ENCODE measurements at places on chromosomes 7 and 10.

- H3K36me3 ChIP-seq, result no peaks in the 10 kb centered on the region
- no peak for DNase-seq
- no peaks in the 10 kb centered on the region for H3K27me3 ChIP-seq
- H3K4me1 ChIP-seq, result peaks cover 98% of the 10 kb centered on the region
These were observed 143.0 kb downstream of the RAPGEF5 start for GRCh38 chr7:22214000-22214399.

DNA sequence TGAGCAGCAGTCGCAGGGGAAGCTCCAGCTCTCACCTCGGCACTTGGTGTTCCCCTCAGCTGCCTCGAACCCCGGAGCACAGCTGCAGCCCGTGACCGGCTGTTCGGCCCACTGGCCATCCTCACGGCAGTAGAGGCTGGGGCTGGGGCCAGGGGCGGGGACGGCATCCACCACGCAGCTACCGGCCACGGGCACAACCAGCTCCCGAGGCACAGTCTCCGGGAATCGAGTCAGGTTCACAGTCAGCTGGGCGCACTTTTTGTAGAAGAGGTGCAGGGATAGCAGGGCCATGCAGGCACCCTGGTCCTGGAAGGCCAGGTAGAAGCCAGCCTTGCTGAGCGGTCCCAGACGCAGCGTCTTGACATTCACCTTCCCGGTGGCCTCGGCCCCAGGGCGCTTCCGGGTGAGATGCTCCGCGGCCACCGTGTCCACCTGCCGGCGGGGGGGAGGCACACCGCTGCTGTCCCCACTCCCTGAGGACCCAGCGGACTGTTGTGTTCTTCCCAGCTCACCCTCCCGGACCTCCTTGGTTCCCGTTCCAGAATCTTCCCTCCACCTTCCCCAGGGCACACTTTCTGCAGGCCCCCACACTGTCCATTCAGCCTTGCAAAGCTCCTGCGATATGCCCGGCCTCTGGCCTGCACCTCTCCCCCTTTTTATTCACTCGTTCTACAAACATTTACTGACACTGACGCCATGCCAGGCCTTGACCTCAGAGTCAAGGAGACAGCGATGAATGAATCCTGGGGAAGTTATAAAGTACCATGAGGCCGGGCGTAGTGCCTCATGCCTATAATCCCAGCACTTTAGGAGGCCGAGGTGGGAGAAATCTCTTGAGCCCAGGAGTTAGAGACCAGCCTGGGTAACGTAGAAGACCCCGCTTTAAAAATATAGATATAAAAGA lies 4.8 kb downstream of the EPHB4 start:
- H3K4me3 ChIP-seq, result no peak overlapping the region
- H3K36me3 ChIP-seq, result no peaks in the 10 kb centered on the region
- H3K4me1 ChIP-seq, result peaks cover 12% of the 10 kb centered on the region
- H3K27me3 ChIP-seq, result peaks cover 13% of the 10 kb centered on the region

DNA sequence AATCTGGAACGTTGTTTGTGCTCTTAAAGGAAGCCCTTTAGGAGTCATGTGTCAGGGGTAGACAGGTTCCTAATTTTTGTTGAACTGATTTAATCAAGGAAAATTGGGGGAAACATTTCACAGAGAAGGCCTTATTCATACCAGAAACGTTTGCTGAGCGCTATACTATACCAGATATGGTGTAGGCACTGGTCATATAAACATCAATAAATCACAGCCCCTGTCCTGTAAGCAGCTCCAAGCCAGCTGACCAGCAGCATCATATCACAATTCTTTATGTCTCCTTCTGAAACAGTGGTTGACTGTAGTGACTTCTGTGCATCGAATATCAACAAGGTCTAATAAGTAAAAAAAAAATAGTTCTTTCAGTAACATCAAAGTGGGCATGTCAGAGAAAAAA lies 1.1 kb downstream of the TMEM178B start:
- H3K4me3 ChIP-seq, result no peak overlapping the region
- no peak overlapping the region for H3K27ac ChIP-seq
- peaks cover 5% of the 10 kb centered on the region for H3K27me3 ChIP-seq
- no peaks in the 10 kb centered on the region for H3K36me3 ChIP-seq
- H3K4me1 ChIP-seq, result peaks cover 36% of the 10 kb centered on the region

DNA sequence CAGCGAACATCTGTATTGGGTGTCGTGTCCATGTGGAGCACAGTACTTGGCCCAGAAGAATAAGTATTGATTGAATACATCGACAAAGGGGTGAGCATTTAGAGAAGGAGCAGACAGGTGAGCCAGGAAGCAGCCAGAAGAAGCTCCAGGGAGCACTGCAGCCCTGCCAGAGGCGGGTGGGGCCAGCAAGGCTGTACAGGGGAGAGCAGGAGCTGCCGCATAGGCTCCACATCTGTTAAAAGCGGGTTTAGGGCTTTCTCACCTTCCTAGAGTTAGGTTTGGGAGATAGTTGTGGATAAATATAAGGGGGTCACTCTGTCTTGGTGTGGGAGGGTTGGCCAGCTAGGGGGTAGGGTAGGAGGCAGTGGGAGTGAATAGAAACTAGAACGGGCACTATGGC lies 1.3 kb upstream of the CPA1 start:
- no peak for DNase-seq
- no peak overlapping the region for H3K4me3 ChIP-seq
- no peak overlapping the region for H3K27ac ChIP-seq
- no peaks in the 10 kb centered on the region for H3K36me3 ChIP-seq
- H3K4me1 ChIP-seq, result peaks cover 15% of the 10 kb centered on the region

- no peaks in the 10 kb centered on the region for H3K27me3 ChIP-seq
- H3K36me3 ChIP-seq, result no peaks in the 10 kb centered on the region
- H3K27ac ChIP-seq, result no peak overlapping the region
- H3K4me1 ChIP-seq, result no peaks in the 10 kb centered on the region
- no peak overlapping the region for H3K4me3 ChIP-seq
These were observed 41.9 kb upstream of the SMARCD3 start for GRCh38 chr7:151290355-151290760.

GRCh38 chr10:3251172-3251571 lies 78.6 kb upstream of the PITRM1 start:
- H3K27ac ChIP-seq, result no peak overlapping the region
- no peak overlapping the region for H3K4me3 ChIP-seq
- DNase-seq, result no peak
- no peaks in the 10 kb centered on the region for H3K36me3 ChIP-seq
- peaks cover 17% of the 10 kb centered on the region for H3K4me1 ChIP-seq

- no peak overlapping the region for H3K4me3 ChIP-seq
- H3K4me1 ChIP-seq, result peaks cover 93% of the 10 kb centered on the region
- peaks cover 80% of the 10 kb centered on the region for H3K36me3 ChIP-seq
- H3K27ac ChIP-seq, result peak overlapping the region; percentile 54
These were observed 10.8 kb downstream of the COL1A2 start for GRCh38 chr7:94405506-94405905.

DNA sequence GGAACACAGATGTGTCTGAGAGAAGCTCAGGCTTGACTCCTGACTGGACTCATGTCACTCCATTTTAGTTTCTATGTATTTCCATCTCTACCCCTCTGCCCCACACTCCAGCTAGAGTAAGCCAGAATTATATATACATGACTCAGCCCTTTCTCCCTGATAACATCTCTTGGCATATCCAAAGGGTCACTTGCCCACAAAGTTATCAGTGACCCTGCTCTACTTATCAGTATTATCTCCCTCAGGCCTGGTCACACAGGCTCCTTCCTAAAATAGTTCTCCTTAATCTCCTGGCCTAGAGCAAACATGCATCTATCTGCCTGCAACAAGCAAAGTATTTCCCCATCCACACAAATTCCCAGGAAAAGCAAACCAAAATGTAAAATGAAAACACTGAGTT lies 598.3 kb downstream of the SUGCT start:
- no peaks in the 10 kb centered on the region for H3K36me3 ChIP-seq
- no peak overlapping the region for H3K27ac ChIP-seq
- no peak for DNase-seq
- no peaks in the 10 kb centered on the region for H3K27me3 ChIP-seq

DNA sequence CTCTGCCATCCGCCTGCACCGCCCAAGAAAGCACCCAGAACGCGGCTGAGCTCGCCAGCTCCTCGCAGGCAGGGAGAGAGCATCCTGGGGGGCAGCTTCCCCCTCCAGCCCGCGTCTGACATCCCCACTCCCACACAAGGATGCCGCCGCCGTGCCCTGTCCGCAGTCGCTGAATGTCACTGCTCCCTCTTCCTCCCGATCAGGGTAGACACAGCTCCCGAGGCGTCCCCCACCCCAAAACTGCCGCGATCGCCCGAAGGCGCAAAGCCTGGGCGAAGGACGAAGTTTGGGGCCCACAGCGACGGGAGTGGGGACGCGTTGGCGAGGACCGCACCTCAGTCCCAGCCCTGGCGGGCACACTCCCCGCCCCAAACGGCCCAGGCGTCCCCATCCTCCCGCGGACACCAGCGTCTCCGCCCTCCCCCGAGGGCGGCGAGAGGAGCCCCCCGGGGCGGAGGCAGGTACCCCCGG lies 1.5 kb upstream of the KAT6B start:
- H3K4me3 ChIP-seq, result peak overlapping the region; percentile 98
- peaks cover 42% of the 10 kb centered on the region for H3K4me1 ChIP-seq
- H3K27me3 ChIP-seq, result no peaks in the 10 kb centered on the region
- DNase-seq, result no peak
- H3K27ac ChIP-seq, result peak overlapping the region; percentile 90
- H3K36me3 ChIP-seq, result peaks cover 3% of the 10 kb centered on the region

GRCh38 chr10:60732198-60732806 lies 46.0 kb upstream of the CDK1 start:
- no peaks in the 10 kb centered on the region for H3K36me3 ChIP-seq
- DNase-seq, result no peak
- no peaks in the 10 kb centered on the region for H3K27me3 ChIP-seq

- H3K27me3 ChIP-seq, result no peaks in the 10 kb centered on the region
- DNase-seq, result no peak
- H3K4me3 ChIP-seq, result peak overlapping the region; percentile 25
These were observed 62.5 kb upstream of the KMT2E start for GRCh38 chr7:104951546-104951945.

DNA sequence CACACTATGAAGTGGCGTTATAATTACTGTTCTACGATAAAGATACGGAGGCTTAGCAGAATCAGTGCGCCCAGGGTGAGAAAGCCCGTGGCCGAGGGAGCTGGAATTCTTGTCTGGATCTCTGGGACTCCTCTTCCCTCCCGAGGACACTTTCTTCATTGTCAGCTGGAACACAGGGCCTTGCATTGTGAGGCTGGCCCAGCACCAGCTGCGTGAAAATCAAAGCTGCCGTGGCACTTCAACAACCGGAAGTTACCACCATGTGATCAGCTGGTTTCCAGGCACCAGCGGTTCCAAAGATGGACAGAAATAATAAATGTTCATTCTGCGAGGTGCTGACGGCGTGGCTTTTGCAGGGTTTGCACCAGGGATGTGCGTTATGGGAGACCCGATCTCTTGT lies 234.0 kb upstream of the PITRM1 start:
- H3K27ac ChIP-seq, result no peak overlapping the region
- H3K36me3 ChIP-seq, result no peaks in the 10 kb centered on the region
- no peaks in the 10 kb centered on the region for H3K27me3 ChIP-seq
- H3K4me1 ChIP-seq, result no peaks in the 10 kb centered on the region
- no peak for DNase-seq
- H3K4me3 ChIP-seq, result no peak overlapping the region

DNA sequence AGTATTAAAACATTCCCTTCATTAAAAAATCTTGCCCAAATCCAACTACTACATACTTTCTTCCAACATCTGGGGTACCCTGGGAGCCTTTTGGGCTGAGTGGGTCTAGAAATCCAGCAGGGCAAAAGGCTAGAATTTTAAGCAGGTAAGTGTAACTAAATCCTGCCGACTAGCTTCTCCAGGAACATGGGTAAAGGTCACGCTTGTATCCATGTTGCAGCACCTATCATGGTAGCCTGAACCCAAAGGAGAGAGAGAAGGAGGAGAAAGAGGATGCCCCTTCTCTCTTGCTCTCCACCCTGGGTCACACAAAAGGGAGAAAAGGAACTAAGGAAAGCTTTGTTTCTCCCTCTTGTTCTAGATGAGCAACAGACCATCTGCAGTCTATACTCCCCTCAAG lies 53.3 kb downstream of the ZNF680 start:
- no peak for DNase-seq
- H3K4me3 ChIP-seq, result no peak overlapping the region
- no peaks in the 10 kb centered on the region for H3K4me1 ChIP-seq
- H3K36me3 ChIP-seq, result peaks cover 13% of the 10 kb centered on the region
- no peaks in the 10 kb centered on the region for H3K27me3 ChIP-seq

- no peaks in the 10 kb centered on the region for H3K4me1 ChIP-seq
- H3K27me3 ChIP-seq, result no peaks in the 10 kb centered on the region
- DNase-seq, result no peak
- no peaks in the 10 kb centered on the region for H3K36me3 ChIP-seq
- H3K4me3 ChIP-seq, result no peak overlapping the region
These were observed 95.0 kb upstream of the POM121L12 start for GRCh38 chr7:52940481-52940880.

Data from thoracic aorta (tissue), 2 donors.